ENCODE measurements at places on chromosomes 7 and 10.

DNA sequence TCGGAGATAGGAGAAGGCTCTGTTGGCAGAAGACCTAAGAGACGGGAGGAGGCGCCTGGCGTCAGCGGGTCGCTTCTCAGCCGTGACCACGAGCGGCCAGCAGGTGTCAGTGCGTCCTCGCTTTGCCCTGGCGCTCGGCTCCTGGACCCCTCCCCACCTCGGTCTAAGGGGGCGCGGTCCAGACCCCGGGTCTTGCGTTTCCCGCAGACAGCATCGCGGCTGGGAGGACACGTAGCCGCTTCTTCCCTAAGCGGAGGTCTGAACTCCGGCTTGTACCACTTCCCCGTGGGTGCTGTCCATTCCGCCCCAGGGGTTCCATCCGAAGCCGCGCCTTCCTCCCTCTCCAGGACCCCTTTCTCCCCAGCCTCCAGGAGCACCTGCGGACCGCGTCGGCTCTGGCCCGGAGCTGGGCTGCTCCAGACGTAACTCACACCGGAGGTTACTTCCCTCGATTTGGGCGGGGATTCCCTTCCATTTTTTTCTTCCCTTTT lies 593 bp upstream of the ADRA2A start:
- peak; percentile 70 for DNase-seq

DNA sequence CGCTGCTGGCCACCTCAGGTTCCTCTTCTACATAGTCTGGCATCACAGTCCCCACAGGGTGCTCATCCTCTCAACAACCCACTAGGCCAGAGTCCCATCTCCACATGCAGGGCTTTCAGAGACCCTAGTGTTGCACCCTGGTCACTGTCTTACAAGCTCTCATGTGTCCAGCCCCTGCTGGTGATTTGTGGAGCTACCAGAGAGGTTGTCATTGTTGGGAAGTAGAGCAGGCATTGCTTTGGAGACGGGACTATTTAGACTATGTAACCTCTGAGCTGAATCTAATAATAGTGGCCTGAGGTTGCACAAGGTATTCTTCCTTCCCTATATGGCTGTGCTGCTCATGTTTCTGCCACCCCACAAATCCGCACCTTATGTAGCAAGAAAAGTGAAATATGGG lies 135.3 kb upstream of the VWC2 start:
- DNase-seq = no peak

DNA sequence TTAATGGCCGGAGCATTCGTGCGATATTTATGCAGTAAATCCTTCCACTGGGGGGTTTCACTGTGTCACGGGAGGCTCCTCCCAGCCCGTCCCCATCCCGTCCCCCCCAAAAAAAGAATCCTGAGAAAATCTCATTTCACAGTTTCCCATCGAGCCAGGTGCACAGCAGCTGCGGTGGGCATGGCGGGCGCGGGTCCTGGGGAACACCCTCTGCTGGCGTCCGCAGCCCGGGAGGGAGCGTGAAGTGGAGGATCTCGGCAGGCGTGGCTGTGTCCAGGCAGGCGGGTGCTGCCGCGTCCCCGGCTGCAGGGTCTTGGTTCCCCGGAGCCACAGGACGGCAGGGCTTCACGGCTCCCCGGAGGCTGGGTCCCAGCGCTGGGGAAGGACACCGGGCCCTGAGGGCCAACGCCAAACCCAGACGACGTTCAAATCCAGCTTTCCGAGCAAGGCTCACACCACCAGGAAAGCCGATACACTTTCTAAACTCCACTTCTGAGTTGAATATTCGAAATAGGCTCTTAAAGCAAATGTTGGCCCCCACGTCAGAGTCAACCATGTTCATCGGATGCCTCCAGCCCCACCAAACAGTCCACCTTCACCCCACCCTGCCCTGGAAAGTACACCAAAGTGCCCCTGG lies 55.7 kb downstream of the PDGFA start:
- DNase-seq = no peak

DNA sequence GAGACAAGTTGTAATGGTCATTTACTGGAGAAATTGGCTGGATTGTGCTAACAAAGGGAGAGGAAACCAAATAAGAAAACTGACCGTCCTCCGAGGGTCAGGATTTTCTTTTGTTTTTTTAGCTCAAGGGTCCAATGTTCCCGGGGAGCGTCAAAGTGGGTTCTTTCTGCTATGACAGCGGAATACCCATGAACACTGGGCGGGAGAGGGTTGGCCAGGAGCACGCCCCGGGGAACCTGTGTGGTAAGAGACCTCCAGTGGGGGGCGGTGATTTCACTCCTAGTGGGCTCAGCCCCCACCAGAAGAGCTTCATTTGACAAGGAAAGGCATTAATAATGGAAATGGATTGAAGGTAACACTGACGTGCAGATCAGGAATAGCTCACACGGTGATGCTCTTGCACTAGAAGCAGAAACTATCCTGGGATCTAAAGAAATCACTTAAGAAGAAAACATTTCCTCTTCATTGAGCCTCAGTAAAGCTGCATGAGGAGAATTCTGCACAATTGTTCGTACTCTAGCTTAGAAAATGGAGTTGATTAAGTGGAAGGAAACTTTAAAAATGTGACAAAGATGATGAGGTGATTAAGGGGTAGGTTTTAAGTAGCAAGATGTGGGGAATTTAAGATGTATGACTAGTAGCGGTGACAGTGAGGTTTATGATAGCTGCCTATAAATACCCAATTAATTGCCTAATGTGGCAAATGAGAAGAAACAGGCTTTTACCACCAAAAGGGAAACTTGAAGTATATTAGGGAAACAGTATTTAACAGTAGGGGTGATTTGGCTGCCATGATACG lies 627.2 kb downstream of the SUGCT start:
- no peak for DNase-seq

- no peak for DNase-seq
These were observed 13.5 kb downstream of the CRYGN start for GRCh38 chr7:151426441-151426903.

GRCh38 chr10:83978681-83979383 lies 160.5 kb upstream of the GHITM start:
- DNase-seq = no peak

DNA sequence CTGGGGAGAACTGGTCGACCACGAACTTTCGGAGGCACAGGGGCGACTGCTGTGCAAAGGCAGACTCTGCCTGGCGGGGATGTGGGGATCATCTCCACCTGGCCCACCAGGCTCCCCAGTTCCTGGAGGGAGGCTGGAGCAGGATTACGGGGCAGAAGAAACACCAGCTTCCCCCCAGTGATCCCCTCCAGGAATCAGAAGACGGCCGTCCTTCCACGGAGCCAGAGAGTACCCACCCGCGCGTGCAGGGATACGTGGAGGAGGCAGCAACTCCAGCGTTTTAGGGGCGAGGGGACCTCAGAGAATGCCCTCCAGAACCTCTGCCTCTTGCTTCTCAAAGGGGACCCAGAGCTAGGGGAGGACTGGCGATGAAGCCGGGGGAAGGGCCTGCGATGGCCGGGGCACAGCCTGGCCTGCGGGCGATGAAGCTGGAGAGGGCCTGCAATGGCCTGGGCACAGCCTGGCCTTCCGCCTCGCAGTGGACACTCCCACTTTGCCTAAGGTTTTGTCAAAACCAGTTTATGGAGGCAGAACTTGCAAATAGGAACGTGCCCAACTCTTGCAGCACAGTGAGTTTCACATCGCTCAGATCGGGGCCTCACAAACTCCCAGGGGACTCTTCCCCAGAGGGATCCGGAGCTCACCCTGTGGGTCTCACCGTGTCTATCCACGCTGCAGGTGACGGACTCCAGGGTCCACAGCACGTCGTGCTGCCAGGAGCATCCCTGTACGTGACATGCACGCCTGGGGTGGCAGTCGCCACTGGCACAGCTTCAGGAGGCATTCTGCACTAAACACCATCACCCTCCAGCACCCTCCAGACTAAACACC lies 77.9 kb upstream of the PDGFA start:
- no peak for DNase-seq

DNA sequence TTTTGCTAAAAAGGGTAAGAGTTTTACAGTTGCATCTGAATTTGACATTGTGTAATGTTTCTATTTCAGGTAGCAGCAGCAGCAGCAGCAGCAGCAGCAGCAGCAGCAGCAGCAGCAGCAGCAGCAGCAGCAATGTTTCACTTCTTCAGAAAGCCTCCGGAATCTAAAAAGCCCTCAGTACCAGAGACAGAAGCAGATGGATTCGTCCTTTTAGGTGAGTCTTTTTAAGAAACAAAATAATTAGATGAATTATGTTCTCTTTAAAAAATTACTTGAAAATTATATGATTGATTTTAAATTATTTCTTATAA lies 32.6 kb downstream of the UMAD1 start:
- DNase-seq = no peak

DNA sequence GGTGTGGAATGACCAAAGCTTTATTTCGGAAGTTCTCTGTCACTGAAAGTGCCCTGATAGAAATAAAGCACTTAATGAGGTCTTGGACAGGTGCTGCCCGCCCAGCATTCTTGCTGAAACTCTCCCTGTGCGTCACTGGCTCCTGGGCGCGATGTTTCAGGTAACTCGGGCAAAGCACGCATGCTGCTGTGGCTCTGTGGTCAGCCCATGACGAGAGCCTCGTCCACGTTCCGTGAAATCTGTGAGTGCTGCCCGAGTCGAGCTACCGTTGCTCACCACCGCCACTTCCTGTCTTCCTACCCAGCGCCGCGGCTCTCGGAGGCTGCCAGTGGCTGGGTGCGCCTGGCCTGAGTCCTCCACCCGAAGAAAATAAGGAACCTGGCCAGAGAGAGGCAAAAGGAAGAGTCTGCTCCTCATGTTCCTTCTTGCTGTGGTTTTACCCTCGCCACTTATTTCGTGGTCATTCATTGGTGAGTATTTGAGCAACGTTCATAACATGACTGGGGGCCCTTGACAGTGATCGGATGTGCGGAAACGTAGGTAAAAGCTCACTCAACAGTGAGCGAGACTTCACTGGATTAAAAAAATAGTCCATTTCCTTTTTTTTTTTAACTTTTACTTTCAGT lies 95.5 kb downstream of the MAP3K8 start:
- DNase-seq = peak; percentile 82

GRCh38 chr7:90749774-90750173 lies 153.7 kb downstream of the CDK14 start:
- no peak for DNase-seq

GRCh38 chr7:15816835-15817426 lies 130.4 kb upstream of the MEOX2 start:
- no peak for DNase-seq

DNA sequence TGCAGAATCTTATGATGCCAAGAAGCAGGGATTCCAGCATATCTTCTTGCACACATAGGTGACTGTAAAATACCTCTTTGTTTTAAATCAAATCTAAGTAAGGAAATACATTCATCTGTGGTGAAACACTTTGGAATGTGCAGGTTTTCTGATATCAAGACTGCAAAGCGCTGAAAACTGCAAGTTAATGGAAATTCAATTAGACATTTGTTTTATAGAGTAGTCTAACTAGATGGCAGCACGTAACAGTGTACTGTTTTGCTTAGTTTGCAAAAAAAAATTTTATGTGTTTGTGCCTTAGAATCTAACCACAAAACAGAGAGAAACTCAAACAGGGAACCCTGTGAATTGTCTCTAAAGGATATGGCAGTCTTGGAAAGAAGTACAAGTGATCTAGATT lies 259.2 kb downstream of the HDAC9 start:
- DNase-seq = no peak

GRCh38 chr7:14207711-14208110 lies 218.2 kb upstream of the ETV1 start:
- no peak for DNase-seq

DNA sequence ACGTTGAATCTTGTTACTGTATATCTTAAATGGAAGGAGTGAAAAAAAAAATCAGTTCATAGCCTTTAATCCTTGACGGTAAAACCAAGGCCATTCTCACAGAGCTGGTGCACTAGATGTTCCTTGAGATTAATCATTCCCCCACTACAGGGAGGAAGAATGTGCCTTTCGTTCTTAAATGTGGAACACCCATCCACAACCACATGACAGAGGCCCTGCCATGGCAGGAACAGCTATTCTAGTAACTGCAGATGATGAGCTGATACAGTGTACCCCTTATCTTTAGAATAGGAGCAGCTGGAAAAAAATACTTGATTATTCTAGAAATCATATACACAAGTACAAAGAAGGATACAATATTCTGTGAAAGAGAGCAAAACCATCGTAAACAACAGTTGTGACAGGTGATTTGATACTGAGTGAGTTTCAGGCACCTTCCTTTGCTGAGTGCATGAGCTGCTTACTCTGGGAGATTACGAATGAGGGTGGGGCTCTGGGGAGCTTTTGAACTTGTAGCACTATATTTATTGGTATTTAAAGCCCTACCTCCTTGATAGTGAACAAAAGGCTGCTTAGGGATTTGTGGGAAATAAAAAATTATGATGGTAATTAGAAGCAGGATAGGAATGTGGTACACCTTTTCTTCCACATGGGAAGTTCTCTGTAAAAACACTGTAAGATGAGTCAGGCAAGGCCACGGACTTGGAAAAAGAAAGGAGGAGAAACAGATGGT lies 244.4 kb upstream of the SLC26A5 start:
- no peak for DNase-seq

DNA sequence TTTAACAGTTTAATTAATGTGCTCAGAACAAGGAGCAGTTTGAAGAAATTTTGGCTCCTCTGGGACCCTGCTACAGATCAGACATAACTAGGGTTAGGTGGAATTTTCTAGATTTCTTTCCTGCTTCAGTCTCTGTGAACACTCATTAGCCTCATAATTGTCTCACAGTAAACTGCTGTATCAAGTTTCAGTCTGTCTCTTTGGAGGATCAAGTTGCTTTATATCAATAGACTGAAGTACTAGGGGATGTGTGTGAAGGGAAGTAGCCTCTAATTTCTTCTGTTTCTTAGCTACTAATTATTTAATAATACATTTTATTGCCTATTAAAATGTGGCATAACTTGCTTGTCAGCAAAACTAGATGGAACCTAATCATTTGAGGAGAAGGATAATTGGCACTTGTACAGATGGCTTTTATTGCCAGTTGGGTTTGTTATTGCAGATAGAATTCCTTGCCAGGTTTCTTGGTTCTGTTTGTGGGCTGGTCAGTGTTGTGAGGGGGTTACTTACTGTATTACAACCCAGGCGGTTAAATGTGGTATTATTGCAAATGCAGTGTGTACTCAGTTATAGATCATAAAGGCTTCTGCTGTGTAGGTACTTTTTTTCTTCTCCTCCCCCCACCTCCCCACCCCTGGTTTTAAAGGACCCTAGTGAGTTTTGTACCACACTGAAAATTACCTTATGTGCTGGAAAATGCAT lies 758.0 kb downstream of the AUTS2 start:
- DNase-seq = no peak

- no peak for DNase-seq
These were observed 74.6 kb upstream of the EGFR start for GRCh38 chr7:54944179-54944578.

DNA sequence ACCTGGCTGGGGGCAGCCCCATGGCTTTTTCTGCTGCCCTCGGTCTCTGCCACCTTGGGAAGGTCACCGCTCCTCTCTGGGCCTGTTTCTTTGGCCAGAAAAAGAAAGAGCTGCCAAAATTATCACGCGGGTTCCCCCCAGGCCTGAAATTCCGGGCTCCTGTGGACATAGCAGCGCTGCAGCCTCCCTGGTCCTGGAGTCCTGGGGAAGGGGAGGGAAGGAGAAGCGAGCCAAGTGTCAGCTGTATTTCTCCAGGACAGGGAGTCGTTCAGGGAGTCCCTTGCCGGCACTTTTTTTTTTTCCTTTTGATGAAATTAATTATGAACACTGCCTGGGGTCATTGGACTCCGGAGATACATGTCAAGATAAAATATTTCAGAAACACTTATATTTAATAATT lies 152.3 kb upstream of the GPR26 start:
- DNase-seq = no peak

GRCh38 chr7:155818820-155819168 lies 6.5 kb upstream of the SHH start:
- DNase-seq = no peak

GRCh38 chr10:21047511-21047910 lies 150.4 kb upstream of the NEBL start:
- DNase-seq = no peak

- DNase-seq = no peak
These were observed 14.8 kb downstream of the LRRC27 start for GRCh38 chr10:132346806-132347205.
